ENCODE measurements at places on chromosomes 12 and 14.

- no peak for DNase-seq
Observed at GRCh38 chr12:128245121-128245520, 21.8 kb upstream of the TMEM132C start.

DNA sequence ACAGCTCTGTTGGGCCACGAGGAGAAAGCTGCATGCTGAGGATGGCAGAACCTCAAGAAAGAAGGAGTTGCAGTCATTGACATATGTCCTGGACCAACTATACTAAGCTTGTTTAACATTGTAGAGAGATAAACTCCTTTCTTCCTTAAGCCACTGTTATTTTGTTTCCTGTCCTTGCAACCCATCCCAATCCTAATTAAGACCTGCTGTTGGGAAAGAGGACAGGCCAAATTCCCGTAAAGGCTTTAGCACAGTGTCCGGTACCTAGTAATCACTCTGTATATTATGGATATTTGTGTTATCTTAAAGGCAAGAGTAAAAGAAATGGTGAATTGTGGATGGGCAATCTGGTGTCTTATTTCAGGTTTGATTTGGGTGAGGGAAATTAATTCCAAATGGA lies 53.5 kb upstream of the WSCD2 start:
- no peak for DNase-seq

- no peak for DNase-seq
Observed at GRCh38 chr14:95496690-95497259, 19.7 kb downstream of the SYNE3 start.

DNA sequence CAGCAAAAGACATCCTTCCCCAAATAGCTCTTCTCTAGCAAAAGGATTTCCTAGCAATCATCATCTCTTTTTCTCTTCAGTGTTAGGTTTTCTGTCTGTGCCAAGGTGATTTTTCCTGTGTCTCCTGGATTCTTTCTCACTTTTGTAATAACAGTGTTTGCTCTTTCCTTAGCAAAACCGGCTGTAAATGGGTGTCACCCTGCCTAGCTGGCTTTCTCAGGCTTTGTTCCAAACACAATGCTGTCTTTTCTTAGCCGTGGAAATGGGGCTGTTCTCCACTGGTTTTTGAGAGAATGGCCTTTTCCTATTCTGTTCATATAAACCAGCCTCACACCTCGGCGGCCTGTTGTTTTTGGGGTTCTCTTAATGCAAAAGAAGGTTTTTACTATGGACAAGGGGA lies 21.9 kb downstream of the JDP2 start:
- no peak for DNase-seq

- DNase-seq = no peak
Observed at GRCh38 chr14:103773521-103773920, 57.9 kb downstream of the ZFYVE21 start.

Measured in D721Med (cell line).